Stimulated activated CD4-positive, alpha-beta T cell treated with anti-CD3 and anti-CD28 coated beads, Interleukin-4, amount 100 ng/mL, for 4 hours (primary cell): ENCODE measurements at places on chromosomes 6 and 20.

DNA sequence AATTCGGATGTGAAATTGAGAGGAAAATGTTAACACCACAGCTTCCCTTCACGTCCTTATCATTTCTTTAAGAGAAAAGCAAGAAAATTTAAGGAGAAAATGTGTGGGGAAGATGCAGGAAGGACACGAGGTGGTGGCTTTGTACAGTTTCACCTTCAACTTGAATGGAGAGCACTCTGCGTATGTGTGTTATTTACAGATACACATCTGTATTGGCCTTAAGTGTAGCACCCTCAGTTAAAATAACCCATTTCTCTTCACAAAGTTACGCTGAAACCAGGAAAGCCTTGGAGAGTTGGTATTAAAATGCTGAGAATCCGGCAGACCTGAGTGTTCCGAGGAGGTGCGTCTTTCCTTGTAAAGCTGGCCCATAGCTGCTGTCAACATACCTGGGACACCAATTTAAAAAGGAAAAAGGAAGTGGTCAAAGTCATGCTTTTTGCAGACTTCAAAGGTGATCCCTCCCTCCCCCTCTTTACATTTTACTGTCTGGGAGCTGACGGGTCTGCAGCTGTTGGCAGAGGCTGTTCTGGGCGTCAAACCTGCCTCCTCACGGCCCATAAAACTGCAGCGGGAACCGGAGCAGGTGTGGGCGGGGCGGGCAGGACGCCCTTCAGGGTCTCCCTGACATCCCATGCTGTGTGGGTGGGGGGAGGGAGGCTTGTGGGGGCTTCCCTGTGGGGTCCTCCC lies 61.3 kb upstream of the TBXT start:
- DNase-seq: no peak

DNA sequence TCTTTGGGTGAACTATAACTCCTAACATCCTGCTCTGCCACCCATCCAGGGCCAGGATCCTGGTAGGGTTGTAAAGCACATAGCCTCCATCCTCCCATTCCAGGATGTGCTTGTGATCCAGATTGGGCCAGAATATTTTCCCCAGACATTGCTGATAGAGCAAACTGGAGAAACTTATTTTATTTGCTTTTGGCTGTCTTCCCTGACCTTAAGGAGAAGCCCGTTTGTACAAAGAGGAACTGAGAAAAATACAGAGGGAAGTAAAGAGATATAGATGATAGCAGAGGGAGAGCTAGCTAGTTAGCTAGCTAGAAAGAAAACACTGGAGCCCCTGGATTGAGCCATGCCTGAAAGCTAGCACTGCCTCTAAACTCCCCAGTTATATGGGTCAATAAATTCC lies 9.0 kb upstream of the HDAC2 start:
- DNase-seq: no peak

GRCh38 chr6:38676236-38676973 lies 26.5 kb downstream of the GLO1 start:
- no peak for DNase-seq

DNA sequence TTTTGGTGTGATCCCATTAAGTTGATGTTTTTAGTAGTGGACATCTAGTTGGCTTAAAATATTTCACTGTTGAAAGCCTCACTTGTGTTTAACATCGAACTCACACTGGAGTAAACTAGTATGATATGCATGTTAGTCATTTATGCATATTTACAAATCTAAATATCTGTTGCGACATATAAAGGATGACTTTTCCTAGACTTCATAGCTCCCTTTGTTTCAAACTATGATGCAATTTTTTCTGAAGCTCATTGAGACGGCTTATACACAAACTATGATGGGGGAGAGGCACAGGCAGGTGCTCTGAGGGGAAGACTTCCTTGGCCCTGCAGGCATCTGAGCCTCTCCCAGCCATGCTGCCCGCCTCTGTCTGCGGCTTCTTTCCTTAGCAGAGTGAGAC lies 11.8 kb upstream of the FOXC1 start:
- no peak for DNase-seq

DNA sequence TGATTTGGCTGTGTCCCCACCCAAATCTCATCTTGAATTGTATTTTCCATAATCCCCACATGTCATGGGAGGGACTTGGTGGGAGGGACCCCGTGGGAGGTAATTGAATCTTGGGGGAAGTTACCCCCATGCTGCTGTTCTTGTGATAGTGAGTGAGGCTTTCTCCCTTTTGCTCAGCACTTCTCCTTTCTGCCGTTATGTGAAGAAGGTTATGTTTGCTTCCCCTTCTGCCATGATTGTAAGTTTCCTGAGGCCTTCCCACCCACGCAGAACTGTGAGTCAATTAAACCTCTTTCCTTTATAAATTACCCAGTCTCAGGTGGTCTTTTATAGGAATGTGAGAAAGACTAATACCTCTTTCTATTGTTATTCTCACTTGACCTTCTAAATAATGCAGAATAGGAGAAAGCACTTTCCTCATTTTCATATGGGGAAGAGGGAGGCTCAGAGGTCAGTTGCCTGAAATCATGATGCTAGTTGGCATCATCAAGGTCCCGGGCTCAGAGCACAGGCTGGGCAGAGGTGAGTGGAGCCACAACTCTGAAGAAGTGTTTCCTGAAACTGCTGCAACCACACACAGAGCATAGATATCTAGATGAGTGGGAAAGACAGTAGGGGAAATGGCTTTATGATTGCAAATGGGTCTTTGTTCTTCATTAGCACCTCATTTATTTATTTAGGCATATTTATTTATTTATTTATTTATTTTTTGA lies 191.0 kb downstream of the QKI start:
- DNase-seq: no peak

DNA sequence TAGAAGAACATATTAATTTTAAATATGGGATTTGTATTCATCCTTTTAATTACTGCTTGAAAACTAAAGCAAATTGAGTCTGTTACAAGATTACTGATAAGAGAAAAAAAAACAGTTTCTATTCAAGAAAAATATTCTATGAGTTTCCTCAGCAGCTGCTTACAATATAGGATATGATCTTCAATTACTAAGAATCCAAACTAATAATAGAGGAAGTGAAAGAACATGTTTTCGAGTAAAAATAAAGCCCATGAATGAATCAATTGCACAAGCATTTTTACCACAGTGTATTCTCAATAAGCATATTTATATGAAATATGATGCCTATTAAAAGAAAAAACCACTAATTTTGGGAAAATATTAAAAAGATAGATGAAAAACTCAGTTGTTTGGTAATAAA lies 63.4 kb downstream of the AHI1 start:
- no peak for DNase-seq

DNA sequence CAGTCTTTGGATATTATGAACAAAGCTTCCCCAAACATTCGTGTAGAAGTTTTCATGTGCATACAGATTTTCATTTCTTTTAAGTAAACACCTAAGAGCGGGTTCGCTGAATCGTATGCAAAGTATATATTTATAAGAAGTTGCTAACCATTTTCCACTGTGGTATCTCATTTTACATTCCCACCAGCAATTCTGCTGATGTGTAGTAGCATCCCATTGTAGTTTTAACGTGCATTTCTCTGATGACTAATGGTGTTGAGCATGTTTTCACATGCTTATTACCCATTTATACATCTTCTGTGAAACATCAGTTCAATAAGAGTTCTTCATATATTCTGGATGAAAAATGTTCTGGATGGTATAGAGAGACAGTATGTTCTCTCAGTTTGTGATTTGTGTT lies 97.4 kb downstream of the IYD start:
- DNase-seq: no peak

- DNase-seq: no peak
Observed at GRCh38 chr20:61440548-61441055, 188.5 kb downstream of the CDH4 start.

DNA sequence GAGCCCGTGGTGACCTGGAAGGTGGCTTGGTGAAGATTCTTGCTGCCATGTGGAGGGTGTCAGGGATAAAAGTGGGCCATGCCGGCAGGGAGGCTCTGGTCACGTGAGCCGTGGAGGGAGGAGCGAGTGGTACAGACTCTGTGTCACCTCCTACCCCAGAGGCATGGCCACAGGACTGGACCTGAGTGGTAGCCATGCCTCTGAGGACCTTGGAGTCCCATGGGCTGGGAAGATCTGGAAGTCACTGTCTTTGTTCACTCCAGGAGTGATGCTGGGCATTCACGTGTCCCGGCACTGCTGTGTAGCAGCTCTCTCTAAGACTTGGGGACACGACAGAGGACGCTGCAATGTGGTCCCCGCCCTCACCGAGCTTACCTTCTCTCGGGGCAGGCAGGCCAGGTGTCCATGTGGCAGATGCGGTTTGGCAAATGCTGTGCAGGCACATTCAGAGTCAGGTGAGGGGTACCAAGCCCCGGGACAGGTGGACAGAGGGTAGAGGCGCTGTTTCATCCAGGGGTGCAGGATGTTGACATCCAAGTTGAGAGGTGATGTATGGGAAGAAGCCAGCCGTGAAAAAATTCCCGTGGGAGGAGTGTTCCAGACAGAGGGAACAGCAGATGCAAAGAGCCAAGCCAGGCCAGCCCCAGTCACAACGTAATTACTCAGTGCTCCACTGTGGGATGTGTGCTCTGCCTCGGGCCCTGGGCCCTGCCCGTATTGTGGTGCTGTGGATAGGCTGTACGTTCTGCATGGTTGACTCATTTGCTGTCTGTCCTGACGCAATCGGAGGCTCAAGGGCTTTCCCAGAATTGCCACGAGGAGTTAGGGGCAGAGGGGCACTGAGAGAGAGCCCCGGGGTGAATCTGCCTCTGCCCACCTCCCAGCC lies 307.8 kb downstream of the TAF4 start:
- no peak for DNase-seq

GRCh38 chr6:40295251-40295950 lies 291.8 kb downstream of the LRFN2 start:
- no peak for DNase-seq

DNA sequence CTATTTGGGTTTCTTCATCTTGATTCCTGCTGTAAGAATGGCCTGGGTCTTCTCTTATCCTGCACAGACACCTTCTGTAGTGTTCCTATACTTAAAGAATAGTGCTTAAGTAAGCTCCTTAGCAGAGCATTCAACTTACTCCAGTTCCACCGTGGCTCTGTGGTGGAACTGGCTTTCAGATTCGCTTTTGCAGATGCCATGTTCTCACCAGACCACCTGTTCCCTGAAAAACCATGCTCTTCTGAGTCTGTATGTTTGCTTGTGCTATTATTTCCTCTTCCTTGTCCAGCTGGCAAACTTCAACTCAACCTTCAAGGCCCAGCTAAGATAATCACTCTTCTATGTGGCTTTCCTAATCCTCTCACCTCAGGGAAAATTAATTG lies 4.9 kb downstream of the ELMO2 start:
- no peak for DNase-seq

- no peak for DNase-seq
Observed at GRCh38 chr6:101236709-101237108, 156.8 kb upstream of the GRIK2 start.

- no peak for DNase-seq
Observed at GRCh38 chr6:62623846-62624532, 338.0 kb upstream of the KHDRBS2 start.

DNA sequence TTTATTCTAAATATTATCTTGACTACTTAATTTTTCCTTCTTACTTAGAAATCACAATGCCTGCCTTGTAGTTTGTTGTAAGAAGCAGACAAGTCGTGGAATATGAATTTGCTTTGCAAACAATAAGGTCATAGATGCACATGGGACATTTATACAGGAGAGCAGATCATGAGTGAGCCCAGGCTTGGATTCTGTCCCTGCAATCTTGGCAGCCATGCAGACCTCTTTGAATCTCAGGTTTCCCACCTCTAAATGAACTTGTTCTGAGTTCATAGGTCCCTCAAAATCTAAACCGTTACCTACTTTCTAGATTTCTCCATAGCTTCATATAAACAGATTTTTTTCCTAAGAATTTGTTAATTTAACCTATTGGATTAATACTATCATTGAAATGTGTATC lies 19.5 kb downstream of the KIAA0408 start:
- no peak for DNase-seq

GRCh38 chr6:7685276-7685675 lies 40.6 kb upstream of the BMP6 start:
- no peak for DNase-seq

DNA sequence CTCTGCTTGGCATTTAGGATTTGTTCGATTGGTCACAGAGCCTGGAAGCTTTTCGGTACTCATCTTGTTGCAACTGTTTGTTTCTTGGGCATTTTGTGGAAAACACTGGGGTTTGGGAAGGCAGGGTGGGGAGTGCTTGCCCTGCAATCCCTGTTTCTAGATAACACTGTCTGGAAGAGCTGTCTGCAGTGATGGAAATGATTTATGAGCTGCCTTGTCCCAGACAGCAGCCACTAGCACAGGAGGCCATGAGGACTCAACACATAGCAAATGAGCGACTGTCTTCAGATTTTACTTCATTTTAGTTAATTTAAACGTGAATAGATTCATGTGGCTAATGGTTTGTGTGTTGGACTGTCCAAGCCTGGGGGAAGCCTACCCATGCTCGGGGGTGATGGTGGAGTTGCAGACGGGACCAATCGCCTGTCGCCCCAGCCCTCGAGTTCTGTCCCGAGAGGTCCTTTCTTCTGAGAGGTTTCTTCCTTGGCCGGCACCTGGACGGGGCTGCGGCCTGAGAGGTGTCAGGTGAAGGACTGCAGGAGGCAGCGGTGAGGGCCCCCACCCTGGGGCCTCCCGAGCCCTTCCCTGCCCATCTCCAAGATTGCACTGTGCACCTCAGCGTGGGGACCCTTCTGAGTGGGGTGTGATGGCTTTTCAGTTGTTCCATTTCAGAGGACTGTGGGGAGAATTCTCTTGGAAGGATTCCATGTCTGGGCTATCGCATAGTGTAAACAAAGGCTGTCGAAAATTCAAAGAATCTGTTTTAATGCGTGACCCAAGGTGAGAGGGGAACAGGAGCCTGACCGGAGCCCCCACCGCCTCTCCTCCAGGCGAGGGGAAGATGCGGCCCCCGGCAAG lies 55.4 kb downstream of the SMOC2 start:
- DNase-seq: no peak

GRCh38 chr20:62917720-62918119 lies 8.6 kb downstream of the DIDO1 start:
- no peak for DNase-seq

- no peak for DNase-seq
Observed at GRCh38 chr20:50727792-50728485, 3.4 kb upstream of the PARD6B start.

- DNase-seq: no peak
Observed at GRCh38 chr20:3692706-3693294, 11.0 kb upstream of the ADAM33 start.

DNA sequence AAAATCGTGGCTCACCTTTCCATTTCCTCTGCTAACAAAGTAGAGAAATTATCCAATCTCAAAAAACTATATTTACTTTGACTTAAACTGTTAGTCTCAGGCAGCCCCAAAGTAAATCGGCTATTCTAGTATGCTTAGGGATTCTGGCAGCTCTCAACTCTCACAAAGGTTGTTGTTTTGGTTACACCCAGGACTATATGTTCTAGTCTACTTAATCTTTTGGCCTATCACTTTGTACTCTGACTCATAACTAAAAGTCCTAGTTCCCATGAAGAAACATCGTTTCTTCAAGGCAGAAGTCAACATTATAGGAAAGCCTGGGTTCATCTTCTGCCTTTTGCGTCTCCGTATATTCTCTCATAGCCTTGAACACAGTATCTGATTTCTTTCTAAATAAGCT lies 42.3 kb downstream of the MYLK4 start:
- DNase-seq: no peak

GRCh38 chr6:40755046-40755681 lies 168.0 kb upstream of the LRFN2 start:
- DNase-seq: no peak

GRCh38 chr6:2505624-2506023 lies 245.1 kb downstream of the MYLK4 start:
- no peak for DNase-seq
